Hypothalamus (tissue), 51 donors: ENCODE measurements at places on chromosomes 3 and 15.

DNA sequence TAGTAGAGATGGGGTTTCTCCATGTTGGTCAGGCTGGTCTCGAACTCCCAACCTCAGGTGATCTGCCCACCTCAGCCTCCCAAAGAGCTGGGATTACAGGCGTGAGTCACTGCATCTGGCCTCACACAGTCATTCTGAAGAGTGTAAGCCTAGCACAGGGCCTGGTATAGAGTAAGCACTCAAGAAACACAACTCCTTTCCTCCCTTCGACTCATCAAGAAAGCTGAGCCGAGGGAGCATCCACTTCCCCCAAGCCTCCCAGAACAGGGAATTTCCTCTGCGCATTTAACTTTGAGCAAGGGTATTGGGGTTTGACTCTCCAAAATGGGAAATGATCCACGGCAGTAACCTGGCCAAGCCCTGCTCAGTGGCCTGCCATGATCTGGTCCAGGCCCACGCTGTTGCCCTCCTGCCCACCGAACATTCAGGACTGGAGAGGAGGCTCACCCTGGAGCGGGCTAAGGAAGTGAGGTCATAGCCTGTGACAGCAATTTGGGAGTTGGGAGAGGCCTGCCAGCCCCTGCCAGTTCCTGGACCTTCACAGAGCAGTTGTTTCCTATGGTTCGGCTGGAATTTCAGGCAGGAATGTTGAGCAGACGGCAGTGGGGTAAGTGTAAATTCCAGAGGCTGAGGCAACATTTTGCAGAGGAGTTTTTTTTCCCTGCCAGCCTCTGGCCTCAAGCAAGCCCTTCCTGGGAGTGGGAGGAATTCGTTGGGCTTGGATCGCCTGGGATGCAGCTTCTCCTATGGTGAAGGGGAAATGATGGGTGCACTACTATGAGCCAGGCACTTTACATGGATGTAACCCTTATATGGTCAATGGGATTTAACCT is 21.2 kb upstream of the SMAD3 start:
- DNase-seq, result no peak

DNA sequence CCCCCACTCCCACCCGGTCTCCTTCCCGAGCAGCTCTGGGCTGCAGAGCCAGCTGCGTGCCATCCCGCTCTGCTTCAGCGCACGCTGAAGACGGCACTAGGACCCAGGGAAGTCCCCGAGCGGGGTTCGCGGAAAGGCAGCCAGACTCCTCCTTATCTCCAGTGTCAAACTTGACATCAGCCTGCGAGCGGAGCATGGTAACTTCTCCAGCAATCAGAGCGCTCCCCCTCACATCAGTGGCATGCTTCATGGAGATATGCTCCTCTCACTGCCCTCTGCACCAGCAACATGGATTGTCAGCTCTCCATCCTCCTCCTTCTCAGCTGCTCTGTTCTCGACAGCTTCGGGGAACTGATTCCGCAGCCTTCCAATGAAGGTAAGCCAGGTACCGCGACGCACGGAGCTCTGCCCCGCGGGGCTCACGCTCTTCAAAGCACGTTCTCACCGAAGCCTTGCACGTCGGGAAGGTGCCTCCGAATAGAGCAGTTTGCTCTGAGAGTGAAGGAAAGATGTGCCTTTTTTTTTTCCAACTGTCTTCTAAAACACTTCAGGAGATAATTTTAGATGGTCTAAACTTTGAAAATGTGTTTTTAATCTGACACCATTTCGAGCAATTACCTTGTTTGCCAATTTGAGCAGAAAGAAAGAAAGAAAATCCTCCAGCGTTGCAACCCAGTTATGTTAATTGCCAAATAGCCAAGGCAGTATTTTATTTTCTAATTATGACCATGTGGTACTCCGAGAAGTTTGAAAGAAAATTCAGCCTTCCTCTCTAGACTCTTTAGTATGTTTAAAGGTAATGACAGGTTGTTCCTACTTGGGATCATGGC is at the start of gene EPHA3:
TSS of gene EPHA3 (plus strand) at position 161 of the 830 bp plus-strand sequence. CDS start at position 289, 128 bp downstream.
- peak; percentile 28 for DNase-seq

GRCh38 chr3:163071713-163072112 is 1575.1 kb downstream of the OTOL1 start:
- DNase-seq, result no peak

GRCh38 chr3:115792206-115792955 is 169.1 kb downstream of the GAP43 start:
- DNase-seq, result no peak

DNA sequence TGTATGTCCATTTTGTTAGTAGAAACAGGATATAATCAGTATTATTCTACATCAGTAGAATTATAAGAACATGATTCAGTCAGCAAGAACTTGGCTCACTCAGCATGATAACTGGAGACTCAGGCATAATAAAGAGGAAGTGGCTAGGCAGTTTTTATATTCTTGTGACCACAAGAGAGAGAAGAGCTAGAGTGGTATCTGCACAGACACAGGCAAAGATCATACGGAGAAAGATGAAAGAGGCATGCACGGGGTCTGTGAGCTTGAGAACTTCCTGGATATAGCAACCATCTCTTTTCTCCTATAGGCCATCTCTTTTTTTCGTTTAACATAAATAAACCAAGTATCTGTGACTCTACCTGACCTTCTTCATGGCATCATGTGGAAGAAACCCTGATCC is 46.8 kb downstream of the MYO5A start:
- no peak for DNase-seq

DNA sequence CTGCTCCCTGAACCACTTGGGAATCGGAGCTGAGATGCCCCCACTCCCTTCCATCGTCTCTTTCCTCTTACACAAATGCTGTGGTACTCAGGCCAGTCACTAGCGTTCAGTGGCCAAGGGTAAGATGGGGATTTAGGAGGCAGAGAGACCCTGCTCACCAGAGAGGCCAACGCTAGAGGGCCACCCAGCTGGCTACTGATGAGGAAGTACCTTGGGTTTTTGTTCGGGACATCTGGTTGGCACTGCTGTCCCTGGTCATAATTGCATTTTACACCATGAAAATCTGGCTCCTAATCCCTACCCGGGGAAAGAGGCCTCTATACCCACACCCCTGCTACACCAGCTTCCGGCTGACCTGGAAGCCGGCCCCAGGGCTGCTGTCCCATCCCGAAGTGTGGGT is 7.7 kb downstream of the MAP6D1 start:
- no peak for DNase-seq

GRCh38 chr15:74584204-74584603 is 31.4 kb upstream of the CLK3 start:
- DNase-seq, result no peak

- DNase-seq, result no peak
Observed at GRCh38 chr3:167306319-167306718, 73.8 kb downstream of the ZBBX start.

DNA sequence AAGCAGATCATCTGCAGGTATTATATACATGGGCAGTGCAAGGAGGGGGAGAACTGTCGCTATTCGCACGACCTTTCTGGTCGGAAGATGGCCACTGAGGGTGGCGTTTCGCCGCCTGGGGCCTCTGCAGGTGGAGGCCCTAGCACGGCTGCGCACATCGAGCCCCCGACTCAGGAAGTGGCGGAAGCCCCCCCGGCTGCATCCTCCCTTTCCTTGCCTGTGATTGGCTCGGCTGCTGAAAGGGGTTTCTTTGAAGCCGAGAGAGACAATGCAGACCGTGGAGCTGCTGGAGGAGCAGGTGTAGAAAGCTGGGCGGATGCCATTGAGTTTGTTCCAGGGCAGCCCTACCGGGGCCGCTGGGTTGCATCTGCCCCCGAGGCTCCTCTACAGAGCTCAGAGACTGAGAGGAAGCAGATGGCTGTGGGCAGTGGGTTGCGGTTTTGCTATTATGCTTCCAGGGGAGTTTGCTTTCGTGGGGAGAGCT is 639 bp downstream of the MKRN3 start:
- DNase-seq, result peak; percentile 24

GRCh38 chr15:48983300-48983699 is 19.6 kb upstream of the SHC4 start:
- DNase-seq, result no peak

GRCh38 chr3:173266441-173266840 is 125.4 kb upstream of the SPATA16 start:
- DNase-seq, result no peak

GRCh38 chr3:76083992-76084391 is 298.6 kb upstream of the ZNF717 start:
- DNase-seq, result no peak

- no peak for DNase-seq
Observed at GRCh38 chr3:53816425-53816824, 29.8 kb downstream of the CHDH start.

GRCh38 chr3:39142067-39142466 is 11.3 kb downstream of the CSRNP1 start:
- DNase-seq, result no peak

GRCh38 chr3:24149032-24149431 is 203.9 kb downstream of the NR1D2 start:
- no peak for DNase-seq

DNA sequence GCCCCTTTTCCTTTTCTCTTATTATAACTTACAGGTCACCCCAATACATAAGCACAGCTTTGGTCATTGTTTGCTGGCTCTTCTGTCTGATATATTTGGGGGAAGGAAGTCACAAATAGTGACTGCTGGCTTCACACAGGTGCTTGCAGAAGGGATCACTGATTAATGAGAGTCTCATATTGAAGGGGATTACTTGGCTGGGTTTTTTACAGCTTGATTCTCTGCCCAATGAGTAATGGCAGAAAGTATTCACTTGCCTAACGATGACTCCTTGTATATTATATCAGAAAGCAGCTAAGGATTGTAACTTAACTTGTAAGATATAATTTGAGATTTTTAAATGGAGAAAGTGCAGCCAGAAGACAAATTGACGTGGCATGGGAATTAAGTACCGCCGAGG is 119.3 kb upstream of the PFN2 start:
- no peak for DNase-seq

DNA sequence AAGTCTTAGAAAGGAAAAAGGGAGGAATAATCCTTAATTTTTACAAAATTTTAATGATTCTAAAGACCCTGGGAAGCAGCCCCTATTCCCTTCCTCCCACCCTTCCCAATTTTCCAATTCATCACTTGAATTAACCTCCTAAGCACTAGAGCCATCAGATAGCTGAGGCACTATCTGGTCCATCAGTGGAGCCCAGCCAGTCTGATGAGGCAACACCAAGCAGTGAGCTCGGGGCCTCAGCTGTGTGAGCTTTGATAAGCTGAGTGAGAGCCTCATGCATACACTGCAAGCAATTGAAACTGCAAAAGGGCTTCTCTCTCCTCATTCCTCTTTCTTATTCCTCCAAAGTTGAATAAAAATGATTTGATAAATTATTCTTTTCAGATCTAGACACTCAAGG is 31.9 kb downstream of the TUSC7 start:
- DNase-seq, result no peak

- DNase-seq, result no peak
Observed at GRCh38 chr15:85044894-85045293, 63.2 kb downstream of the PDE8A start.

DNA sequence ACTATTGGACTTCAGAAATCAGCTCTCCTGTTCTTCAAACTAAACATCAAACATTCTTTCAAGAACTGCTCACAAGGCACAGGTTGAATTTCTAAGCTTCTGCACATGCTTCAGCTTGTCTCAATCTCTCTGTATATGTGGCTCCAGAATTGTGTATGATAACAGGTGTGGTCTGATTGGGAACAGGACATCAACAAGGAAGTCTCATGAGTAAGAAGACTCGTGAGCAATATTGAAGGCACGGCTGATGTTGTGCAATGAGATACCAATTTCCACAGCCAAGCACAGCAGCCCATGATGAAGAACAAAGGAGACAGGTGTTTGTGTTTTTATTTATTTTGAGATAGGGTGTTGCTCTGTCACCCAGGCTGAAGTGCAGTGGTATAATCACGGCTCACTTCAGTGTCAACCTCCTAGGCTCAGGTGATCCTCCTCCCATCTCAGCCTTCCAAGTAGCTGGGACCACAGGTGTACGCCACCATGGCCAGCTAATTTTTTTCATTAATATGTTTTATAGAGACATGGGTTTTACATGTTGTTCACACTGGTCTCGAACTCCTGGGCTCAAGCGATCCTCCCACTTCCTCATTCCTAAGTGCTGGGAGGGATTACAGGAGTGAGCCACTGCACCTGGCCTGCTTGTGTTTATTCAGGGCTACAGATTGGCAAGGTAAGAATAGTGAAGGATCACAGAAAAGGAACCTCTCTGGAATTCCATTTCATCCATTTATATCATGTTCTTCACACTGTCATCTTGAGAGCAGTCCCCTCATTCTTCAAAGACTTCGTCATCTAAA is 32.2 kb upstream of the ABHD17C start:
- DNase-seq, result no peak

GRCh38 chr15:77033417-77033728 is 37.5 kb downstream of the TSPAN3 start:
- DNase-seq, result no peak

DNA sequence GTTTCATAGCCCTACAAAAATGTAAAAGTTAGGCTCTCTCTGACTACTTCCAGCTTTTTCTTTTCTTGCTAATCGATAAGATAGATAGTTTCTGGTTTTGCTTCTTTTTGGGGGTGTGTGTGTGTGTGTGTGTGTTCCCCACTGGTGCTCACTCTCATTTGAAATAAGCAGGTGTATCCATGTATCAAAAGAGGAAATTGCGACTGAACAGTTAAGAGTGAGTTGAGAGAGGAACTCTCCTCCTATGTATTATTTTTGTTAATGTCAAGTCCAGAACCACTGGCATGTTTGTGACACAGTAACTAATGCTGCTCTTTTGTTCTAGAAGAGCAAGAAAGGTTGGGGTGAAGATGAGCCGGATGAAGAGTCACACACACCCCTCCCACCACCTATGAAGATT is 96.7 kb upstream of the UMPS start:
- DNase-seq, result no peak

DNA sequence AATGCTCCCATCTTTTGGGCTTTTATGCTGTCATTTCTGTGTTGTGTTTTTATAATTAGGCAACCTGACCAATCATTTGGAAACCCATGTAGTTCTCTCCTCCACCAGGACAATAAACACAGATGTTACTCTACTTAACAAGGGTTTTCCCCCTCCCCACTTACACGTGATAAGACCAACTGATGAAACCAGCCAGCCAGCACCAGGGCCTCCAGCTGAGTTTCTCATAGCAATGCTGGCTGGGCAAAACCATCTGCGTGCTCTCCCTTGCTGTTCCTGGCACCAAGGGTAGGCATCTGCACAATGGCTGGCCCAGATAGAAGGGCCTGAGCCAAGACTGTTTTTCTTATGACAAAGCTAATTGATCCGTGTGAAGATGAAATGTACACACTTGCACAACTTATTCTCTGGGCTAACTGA is 310.4 kb downstream of the PLCL2 start:
- DNase-seq, result peak; percentile 74

GRCh38 chr15:101609742-101610610 is 42.2 kb downstream of the TM2D3 start:
- DNase-seq, result no peak

- DNase-seq, result peak; percentile 40
Observed at GRCh38 chr15:90201130-90201943, at the start of gene SEMA4B. Gene SEMA4B (plus strand): TSS chr15:90201330. CDS start chr15:90201579, 249 bp downstream.

GRCh38 chr15:73915082-73915481 is 11.2 kb upstream of the LOXL1 start:
- no peak for DNase-seq

DNA sequence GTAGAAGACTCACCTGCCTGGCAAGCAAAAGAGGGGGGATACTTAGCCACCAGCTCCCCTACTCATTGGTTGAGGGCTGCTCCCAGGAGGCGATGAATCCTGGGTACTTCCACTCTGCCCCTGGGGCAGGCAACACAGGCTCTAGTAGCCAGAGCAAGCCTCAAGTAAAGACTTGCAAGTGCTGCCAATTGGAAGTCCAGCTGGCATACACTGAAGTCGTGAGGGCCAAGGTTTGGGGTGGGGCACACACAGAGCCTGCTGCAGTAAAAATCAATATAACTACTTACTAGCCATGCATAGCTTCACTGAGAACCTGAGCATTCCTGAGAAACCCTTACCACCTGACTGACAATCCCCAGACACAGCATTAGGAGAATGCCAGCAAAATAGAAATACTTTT is 123.0 kb upstream of the EIF1B start:
- no peak for DNase-seq
